ENCODE measurements at places on chromosomes 2 and 18.

GRCh38 chr2:99597616-99598015 is 107.8 kb upstream of the REV1 start:
- DNase-seq, result no peak

DNA sequence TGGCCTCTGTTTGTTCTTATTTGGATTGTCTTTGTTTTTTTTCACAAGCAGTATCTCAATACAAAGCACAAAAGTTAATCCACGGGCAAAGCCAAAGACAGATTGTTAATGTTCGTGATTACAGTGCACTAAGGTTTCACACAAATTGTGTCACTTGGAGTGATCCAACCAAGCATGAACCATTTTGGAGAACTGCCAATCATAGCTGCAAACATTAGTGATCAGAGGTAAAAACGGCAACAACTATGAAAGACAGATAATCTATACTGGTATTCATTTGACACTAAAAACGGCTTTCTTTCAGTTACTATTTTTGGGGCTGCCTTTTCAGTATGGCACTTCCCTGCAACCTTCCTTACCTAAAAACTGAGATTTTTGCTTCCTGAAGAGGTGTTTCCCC is 213.1 kb upstream of the GULP1 start:
- DNase-seq, result no peak

GRCh38 chr2:182166406-182166805 is 180.8 kb downstream of the PPP1R1C start:
- DNase-seq, result no peak

GRCh38 chr2:31138037-31138962 is at the start of gene GALNT14:
GALNT14 (minus strand) TSS chr2:31138440; CDS start chr2:31138086, 354 bp downstream.
- peak; percentile 73 for DNase-seq

- no peak for DNase-seq
These were observed 767 bp upstream of the NPPC start for GRCh38 chr2:231926761-231927565.

- no peak for DNase-seq
These were observed 48.9 kb upstream of the MYL1 start for GRCh38 chr2:210363876-210364275.

GRCh38 chr2:48651158-48651790 is 33.6 kb downstream of the GTF2A1L start:
- DNase-seq, result no peak

GRCh38 chr2:153715218-153715850 is 156.4 kb upstream of the GALNT13 start:
- no peak for DNase-seq

DNA sequence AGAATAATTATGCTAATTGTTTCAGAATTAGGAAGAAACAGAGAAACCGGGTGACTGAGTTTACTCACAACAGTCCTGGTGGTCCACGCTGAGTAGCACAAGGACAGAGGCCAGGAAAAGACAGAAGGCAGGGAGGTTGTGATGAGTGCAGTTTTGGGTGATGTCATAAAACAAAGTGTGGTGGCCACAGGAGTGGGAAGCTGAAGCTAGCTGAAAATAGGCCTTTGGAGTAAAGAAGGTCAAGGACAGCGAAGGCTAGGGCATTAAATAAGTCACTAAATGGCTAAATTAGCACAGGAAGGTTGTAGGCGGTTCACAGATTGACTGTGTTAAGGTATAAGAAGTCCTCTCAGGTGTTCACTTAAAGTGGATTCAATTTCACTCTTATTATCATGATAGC is 120.9 kb upstream of the TTN start:
- DNase-seq, result no peak

Data from inflammatory macrophage (primary cell).